H54 (cell line): ENCODE measurements at places on chromosomes 2 and 18.

- no peak for DNase-seq
Observed at GRCh38 chr2:154963511-154963910, 265.0 kb downstream of the KCNJ3 start.

DNA sequence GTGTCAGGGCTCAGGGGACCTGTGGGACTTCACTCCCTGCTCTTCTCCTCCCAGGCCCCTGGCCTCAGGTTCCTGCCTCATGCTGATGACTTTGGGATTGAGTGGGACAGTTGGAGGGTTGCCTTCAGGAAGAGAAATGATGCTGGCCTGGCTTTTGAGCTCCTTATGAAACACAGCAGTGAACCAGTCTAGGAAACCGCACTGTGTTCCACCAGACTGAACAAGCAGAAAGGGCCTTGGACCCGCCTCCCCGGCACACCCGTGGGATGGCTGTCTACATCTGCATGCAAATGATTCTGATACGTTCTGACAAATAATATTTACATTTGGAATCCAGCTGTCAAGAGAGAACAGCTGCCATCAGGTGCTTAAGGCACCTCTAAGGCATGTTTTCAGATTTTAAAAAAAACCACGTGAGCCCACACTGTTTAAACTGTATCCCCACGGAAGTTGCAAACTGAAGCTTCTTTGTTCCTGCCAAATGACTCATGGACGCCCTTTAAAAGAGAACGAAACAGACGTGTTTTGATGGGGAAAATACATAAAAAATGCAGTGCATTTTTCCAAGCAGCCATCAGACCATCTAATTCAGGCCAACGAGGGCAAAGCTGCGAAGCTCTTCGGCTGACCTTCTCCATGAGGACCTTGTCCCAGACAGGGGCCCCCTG, 27.6 kb upstream of the ASAP2 start:
- peak; percentile 38 for DNase-seq

GRCh38 chr2:215737477-215737876, 275.9 kb downstream of the MREG start:
- no peak for DNase-seq

GRCh38 chr2:152247337-152247695, 71.8 kb upstream of the STAM2 start:
- DNase-seq = peak; percentile 35

- no peak for DNase-seq
Observed at GRCh38 chr2:207328944-207329386, 163.2 kb upstream of the KLF7 start.

DNA sequence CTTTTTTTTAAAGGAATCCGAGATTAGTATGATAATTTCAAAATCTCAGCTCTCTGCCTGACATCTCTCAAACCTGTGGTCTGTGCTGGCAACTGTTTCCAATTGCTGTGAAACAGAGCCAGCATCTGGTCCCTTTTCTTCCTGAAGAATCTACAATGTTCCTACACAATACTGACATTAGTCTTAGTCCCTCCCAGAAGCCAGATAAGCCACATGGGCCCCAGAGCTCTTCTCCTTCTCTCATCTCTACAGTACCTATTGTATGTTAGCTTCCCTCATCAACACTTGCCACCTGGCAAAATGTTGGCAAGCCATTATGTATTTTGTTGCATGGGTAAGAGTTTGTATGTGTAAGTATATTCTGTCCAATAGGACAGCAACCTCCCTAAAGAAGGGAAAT, 62.9 kb upstream of the CDKL4 start:
- no peak for DNase-seq

GRCh38 chr18:49668574-49669275, 106.9 kb downstream of the LIPG start:
- DNase-seq = no peak

DNA sequence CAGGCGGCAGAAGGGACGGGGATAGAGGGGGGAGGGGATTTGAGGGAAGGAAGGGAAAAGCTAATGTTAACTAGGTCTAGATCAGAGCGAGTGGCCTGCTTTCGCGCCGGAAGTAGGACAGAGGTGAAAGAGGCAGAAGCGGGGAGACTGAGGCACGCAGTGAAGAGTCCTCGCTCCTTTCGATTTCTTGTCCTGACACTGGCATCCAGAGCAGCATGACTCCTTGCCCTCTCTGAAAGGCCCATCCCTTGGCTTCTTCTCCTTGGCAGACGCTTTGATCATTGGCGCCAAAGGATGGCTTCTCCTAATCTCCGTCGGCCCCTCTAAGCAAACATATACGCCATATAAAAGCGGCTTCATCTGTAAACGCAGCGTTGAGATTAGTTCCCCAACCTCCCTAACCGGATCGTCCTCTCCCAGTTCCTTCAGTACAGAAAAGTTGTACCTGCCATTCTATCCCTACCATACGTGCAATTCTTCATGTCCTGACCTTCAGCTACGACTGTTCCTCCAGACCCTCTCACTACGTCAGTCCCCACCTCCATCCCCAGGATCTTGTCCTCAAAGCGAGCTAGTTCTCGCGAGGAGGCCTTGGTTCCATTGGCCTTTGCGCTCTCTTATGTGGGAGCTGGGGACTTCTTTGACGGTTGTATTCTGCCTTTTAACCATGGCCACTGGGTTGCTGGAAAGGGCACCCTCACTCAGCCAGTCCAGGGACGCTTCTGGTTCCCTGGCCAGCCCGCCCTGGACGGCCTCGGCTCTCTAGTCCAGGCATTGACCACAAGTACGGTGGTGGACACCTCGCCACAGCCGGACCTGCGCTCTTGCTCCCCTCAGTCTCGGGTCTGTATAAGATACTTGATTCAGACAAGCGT, 857 bp upstream of the NEUROD1 start:
- no peak for DNase-seq

- no peak for DNase-seq
Observed at GRCh38 chr18:48806551-48807261, 144.1 kb downstream of the SMAD7 start.

- peak; percentile 88 for DNase-seq
Observed at GRCh38 chr2:43178602-43179542, 47.5 kb downstream of the ZFP36L2 start.

GRCh38 chr2:157837851-157838441, 38.2 kb downstream of the ACVR1 start:
- no peak for DNase-seq

- no peak for DNase-seq
Observed at GRCh38 chr2:67854103-67854743, 208.6 kb downstream of the C1D start.

DNA sequence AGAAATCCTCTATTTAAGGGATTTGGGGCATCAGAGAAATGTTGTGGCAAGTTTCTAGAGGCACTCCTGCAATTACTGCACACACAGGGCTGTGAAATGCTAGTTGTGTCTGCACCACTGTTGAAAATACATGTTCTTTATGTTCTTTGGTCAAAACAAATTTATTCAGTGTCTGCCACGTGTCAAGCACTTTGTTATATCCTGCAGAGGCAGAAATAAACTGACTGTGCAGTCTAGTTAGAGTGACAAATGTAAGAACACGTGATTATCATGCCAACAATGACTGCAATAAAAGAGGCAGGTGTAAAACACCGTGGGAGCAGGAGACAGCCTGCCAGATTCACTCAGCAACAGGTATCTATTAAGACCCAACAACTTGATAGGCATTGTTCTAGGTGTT, 423.3 kb downstream of the LRP1B start:
- no peak for DNase-seq

GRCh38 chr2:102021779-102022178, 30.0 kb downstream of the IL1R2 start:
- no peak for DNase-seq

DNA sequence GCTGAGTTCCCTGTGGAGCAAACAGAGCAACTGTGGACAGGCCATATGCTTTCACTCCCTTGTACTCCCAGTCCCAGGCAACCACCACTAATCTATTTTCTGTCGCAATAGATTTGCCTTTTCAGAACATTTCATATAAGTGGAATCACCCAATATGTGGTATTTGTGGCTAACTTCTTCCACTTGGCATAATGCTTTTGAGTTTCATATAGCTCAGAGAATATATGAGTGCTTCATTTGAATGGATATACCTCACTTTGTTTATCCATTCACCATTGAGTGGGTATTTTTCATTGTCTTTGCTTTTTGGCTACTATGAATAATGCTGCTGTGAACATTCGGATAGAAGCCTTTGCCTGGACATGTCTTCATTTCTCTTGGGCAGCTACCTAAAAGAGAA, 151.9 kb downstream of the CERS6 start:
- no peak for DNase-seq

DNA sequence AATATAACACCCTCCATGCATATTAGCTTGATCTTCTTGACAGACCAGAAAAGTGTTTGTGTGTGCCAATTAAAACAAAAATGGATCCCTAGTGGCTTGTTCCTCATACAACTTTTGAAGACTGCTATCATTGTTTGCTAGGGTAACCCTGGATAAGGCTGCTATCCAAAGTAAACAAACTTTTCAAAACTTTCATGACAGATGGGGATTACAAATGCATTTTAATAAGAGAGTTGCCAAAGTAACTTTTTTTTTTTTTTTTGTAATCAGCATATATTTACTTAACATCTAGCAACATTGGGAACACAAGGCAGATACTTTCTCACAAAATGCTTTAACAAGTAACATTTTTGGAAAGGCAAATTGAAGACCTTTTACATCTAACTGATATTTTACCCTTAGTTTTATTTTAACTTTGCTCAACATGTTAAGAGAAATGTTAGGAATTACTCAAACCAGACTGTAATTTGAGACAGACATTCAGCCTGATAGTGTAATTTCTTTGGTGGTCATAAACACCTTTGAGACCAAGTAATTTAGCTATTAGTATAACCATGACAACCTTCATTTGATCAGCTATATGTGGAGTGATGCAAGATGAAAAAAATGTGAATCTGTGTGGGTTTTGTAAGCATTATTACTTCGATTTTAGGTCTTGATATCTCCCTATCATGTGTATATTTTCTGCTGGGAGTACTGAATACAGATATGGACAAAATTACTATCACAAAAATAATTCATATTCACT, 300.9 kb downstream of the ARHGAP15 start:
- DNase-seq = no peak

- DNase-seq = no peak
Observed at GRCh38 chr2:74029714-74030397, 45.1 kb downstream of the TET3 start.

- no peak for DNase-seq
Observed at GRCh38 chr2:226772389-226773179, 27.0 kb downstream of the IRS1 start.
